AG10803 (cell line): ENCODE measurements at places on chromosomes 1 and 21.

DNA sequence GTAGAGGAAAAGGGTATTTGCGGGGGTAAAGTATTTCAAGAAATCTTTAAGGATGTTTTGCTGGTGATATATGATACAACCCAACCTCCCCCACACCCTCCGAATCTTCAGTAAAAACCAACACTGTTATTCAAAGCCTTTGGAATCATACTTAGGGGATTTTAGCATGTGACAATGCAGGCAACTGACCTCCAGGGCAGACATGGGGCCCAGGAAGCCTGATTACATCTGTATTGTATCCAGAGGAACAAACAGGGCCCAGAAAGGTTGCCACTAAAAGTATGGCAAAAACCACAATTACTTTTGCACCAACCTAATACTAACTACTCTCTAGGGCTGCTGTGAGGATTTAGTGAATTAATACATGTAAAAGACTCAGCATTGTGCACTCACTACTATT, 43.9 kb upstream of the CNN3 start:
- DNase-seq: no peak

DNA sequence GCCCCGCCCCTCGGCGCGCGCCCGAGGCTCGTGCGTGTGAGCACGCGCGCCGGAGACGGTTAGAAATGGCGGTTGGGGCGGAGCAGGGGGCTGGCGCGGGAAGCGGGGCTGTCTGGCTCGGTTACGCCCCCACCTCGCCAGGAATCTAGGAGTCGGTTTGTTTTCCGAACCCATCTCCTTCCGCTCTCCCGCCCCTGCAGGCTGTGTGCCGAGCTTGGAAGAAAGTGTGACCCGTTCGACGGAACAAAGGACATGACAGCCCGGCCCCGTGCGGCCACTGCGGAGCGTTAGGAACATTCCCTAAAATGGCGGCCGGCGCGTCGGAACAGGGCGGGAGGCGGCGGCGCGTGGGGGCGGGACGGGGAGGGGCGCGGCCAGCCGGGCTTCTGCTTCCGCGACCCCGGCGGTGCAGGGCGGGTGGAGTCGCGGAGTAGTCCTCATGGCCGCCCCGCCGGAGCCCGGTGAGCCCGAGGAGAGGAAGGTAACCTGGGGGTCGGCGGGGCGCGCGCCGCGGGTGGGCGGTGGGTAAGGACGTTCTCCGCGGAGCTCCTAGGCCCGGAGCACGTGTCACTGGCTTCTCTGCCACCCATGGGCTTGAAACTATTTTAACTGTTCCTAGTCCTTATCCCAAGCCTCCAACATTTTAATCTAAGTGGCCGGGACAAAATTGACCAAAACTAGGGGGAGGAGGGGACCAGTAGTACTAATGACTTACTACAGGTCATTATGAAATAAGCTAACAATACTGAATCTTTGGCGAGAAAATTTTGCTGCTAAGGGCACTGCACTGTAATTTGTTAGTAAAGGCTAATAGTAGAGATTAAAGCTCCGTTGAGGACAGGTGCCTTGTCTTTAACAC, at the start of gene COX20:
Gene COX20, plus strand, starts transcription at position 383 of the 859 bp plus-strand sequence. Its CDS starts 57 bp downstream, at position 440.
- peak; percentile 89 for DNase-seq

DNA sequence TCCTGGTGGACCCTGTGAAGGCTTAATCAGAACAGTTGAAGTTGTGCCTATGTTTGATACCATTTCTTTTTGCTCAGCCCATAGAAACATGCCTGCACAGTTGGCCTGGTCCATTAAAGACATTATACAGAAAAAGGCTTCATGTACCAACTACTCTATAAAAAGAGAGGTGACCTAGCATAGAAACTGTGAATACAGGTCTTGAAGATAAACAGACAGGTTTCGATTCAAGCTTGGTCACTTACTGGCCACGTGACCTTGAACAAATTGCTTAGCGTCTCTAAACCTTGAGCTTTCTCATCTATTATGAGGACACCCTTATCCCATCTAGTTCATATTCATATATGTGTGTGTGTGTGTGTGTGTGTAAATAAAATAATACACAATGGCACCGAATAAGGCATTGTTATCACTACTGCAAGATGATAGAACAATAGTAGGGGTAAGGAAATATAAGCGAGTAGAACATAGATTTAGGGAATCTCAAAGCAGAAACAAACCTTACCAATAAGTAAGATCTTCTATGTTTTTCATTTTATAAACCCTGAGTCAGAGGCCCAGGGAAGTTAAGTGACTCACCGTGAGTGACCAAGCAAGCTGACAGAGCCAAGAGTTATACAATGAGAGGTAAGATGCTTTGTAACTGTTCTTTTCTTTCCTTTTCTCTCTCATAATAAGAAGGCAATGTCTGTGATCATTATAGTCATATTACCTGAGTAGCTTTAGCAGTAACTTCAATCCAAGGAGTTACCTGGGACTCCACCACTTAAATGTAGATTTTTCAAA, 476.8 kb upstream of the DEPDC1 start:
- DNase-seq: peak; percentile 25

DNA sequence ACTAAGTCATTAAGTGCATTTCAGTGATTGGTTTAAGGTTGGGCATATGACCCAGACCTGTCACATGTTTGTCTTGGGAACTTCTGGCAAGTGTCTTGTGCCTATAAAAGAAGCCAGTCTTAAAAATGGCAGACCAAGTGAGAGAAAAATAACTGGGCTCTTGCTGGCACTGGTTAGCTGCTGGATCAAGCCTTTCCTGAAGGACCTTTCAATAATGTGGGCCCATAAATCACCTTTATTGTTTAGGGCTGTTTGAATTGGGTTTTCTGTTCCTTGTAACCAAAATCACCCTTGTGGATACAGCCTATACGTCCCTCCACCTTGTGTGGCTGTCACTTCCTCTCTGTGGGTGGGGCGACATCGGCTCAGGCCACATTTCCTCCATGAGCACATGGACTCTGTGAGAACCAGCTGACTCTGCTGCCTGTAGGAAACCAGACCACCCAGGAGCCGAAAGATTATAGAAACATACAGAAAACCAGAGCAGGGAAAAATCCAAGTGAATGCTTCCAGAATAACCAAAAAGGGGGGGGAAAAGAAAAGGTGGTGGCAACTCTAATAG, 25.6 kb upstream of the WNT4 start:
- no peak for DNase-seq

DNA sequence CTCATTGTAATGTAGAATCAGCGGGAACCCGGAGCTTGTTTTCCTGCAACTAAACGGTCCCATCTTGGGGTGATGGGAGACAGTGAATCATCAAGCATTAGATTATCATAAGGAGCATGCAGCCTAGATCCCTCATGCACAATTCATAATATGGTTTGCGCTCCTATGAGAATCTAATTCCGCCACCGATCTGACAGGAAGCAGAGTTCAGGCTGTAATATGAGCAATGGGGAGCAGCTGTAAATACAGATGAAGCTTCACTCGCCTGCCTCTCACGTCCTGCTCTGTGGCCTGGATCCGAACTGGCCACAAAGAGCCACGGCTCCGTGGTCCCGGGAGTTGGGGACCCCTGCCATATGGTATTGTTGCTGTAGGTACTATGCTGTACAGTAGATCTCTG, 1.6 kb downstream of the IFI44 start:
- peak; percentile 62 for DNase-seq

GRCh38 chr1:41666981-41667631, 182.6 kb upstream of the EDN2 start:
- peak; percentile 75 for DNase-seq

DNA sequence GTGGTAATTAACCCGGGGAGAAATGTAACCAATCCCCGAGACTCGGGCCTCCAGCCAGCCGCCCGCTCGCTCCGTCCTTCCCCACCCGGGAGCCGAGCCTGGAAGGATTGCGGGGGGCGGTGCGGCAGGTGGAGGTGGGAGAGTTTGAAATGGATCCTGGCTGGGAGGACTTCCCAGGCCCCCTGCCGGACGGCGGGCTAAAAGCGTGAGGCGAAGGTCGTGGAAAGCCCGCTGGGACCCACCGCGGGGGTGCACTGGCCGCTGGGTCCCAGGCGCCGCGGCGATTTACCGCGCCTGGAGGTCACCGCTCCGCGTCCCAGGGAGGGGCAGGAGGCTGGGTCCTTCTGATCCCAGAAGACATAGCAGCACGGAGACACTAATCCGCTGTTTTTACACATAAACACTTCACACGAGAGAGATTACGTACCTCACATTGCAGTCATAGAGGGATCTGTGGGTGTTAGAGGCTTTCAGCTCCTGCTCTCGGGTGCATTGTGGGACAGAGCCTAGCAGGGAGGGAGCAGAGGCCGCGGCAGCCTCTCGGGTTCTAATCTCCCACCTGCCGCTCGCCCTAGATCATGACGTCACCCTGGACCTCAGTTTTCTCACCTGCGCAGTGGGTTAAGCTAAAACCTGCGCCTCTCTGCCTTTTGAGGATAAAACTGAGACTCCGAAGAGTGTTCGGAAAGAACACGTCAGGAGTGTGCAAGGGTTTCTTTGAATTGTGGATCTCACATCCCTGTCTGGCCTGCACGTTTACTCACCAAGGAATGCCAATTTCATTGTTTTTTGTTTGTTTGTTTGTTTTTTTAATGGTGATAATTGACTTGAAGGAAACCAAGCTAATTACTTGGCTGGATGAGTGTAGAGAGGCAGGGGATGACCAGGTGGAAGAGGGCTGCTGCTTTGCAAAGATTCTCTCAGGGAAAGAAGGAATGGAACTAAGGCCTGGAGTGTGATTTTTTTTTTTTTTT, 17.1 kb upstream of the TMEM9 start:
- DNase-seq: peak; percentile 51

DNA sequence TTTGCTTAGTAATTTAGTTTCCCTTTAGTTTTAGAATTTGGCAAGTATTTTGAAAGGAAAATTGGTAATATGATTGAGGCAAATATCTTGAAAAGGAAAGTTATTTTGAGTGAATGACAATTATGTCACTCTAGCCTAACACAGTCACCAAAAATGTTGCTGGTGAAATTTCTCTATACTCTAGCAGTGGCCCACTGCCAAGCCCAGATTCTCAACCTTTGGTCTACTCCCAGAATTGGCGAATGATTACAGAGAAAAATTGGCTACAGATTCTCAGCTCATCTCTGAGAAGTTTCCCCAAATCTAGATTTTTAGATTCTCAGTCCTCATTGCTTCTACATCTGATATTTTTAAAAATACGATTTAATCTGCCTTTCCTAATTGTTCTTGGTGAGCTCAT, 84.9 kb downstream of the PIGK start:
- peak; percentile 23 for DNase-seq

GRCh38 chr1:84877592-84877991, 15.4 kb downstream of the LPAR3 start:
- DNase-seq: no peak

- no peak for DNase-seq
Measured at GRCh38 chr1:16186655-16187235, 25.7 kb downstream of the ARHGEF19 start.

DNA sequence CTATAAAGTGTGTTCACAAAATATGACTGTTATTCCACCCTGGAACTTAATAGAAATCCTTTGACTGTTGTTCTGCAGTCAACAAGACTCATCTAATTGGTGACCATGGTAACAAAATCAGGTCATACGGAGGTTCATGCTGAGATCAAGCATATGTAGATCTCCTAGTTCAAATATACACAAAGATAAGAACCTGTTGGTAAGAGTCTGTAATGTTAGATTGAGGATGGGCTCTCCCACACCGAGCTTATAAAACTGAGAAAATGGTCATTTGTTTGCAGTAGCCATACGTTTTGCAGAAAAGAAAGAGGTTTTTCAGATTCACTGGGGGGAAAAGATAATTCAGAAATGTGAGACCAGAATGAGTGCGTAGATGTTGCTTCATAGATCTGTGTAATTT, 468.1 kb downstream of the RPS6KC1 start:
- DNase-seq: no peak

GRCh38 chr21:45874716-45875415, 106.7 kb upstream of the COL6A1 start:
- DNase-seq: peak; percentile 94

GRCh38 chr1:152533327-152533938, 19.2 kb downstream of the CRCT1 start:
- DNase-seq: peak; percentile 43

GRCh38 chr1:222618001-222618879, at the start of gene MIA3:
TSS of gene MIA3 (plus strand) at chr1:222618097. CDS start at chr1:222618111, 14 bp downstream.
- DNase-seq: peak; percentile 18

- no peak for DNase-seq
Measured at GRCh38 chr1:165537356-165538109, 6.3 kb upstream of the LRRC52 start.

- DNase-seq: no peak
Measured at GRCh38 chr1:13809461-13810159, 109.6 kb downstream of the PRDM2 start.

- no peak for DNase-seq
Measured at GRCh38 chr1:175380521-175381300, 188.1 kb upstream of the KIAA0040 start.

DNA sequence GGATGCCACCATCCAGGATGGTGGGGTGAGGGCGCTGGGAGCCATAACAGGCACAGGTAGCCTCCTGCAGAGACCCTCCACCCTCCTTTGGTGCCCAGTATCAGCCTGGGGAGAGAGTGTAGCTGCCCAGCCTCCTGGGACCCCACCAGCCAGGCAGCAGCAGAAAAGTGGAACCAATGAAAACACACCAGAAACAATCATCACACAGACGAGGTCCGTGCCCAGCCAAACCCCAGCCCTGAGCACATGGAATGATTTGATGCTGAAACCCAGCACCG, 285.1 kb downstream of the PTPRU start:
- no peak for DNase-seq

- peak; percentile 92 for DNase-seq
Measured at GRCh38 chr1:203534526-203534925, 40.6 kb downstream of the OPTC start.

- no peak for DNase-seq
Measured at GRCh38 chr1:94119796-94120569, 965 bp downstream of the ABCA4 start.

DNA sequence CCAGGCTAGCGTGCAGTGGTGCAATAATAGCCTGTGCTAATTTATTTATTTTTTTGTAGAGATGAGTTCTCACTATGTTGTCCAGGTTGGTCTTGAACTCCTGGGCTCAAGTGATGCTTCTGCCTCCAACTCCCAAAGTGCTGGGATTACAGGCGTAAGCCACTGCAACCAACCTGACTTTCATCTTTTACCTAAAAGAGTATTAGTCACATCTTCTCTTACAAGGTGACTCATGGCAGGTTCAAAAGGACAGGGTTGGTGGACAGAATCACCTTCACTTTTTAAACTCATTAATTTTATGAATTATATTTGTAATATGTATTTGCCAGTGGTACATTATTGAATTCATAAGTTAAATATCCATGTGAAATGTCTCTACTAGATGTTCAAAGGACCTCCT, 18.1 kb downstream of the JAM2 start:
- DNase-seq: no peak

DNA sequence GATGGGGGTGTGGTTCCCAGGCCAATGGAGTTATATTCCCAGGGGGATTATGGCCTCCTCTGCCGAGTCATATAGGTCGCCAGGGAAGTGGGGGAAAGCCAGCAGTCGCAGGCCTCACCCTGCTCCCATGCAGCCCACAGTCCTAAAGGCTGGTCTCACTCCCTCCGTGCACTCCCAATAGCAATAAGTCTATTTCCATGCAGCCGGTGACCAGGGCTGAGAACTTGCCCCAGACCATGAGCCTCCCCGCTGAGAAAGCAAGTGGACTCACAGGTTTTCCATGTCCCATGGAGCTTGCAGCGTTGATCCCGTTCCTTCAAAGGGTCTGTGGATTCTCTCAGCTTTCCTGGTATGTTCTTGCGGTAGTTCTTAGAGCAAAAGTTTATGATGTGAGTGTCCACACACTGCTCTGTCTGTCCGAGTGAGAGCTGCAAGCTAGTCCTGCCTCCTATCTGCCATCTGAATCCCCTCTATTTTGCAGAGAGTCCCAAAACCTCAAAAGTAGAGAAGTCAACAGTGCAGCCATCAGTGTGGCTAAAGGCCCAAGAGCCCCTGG, 81.7 kb upstream of the TMPRSS2 start:
- no peak for DNase-seq
